GM23248 (cell line): ENCODE measurements at places on chromosomes 5 and 9. TPM values are rescaled to one million over a fixed set of nuclear protein-coding genes. Genes with fewer than 3 reads are reported as not detected.
A peak's percentile ranks its signal among the peaks of the same experiment; 100 is the strongest.

DNA sequence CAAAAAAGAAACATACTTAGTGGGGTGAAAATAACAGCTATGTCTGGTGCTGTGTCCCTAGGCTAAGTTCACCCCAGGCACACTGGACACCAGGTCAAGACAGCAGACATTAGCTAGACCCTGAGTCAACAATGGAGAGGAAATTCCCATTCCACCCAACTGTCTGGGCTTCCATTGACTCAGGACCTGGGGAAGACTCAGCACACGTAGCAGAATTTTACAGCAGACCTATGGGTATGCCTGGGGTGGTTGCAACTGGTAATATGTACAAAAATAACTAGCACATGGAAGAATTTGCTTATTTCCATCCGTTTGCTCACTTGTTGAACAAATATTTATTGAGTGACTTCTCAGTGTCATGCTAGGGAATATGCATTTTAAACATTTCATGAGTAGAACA lies 117.0 kb downstream of the GAS1 start:
- DNase-seq, result no peak

- no peak for DNase-seq
These were observed 86.5 kb upstream of the TLE4 start for GRCh38 chr9:79485258-79485657.

GRCh38 chr9:3909966-3910650 lies 384.3 kb upstream of the RFX3 start:
- no peak for DNase-seq

DNA sequence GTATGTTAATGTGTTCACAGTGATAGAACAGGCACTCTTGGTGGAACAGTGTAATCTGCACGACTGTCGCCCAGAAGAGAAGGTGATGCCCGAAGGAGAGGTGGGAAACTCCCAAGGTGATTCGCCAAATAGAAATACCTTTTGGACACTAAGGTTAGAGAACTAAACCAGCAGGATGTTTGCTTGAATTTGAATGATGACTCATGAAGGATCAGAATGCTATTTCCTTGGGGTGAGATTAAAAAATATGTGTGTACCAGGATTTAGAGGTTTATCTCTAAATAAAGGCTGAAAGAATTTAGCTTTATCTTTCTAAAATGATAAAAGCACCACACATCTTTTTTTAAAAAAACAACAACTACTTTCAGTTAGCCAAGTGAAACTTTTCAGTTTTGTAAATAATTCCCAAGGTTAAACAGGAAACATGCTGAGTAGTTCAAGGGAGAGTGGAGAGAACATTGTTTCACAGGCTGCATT lies 297.4 kb upstream of the TAS2R1 start:
- DNase-seq, result peak; percentile 39

DNA sequence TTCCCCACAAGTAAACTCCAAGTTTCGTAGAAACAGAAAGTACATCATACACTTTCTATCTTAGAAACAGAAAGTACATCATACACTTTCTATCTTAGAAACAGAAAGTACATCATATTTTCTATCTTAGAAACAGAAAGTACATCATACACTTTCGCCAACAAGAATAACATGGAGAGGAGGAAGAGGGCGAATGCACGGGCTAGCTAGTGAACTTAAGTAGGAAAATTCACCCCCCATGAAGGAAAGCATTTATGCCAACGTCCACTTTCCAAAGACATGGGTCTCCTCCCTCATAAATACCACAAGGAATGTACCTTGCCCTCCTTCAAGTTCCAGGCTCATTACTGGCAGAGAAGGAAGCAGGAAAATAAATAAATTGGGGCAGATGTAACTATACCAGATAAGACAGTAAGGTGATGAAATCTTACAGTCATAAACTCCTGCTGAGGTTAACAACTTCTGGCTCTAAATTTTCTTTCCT lies 64.7 kb downstream of the FRMD3 start:
- DNase-seq, result no peak

DNA sequence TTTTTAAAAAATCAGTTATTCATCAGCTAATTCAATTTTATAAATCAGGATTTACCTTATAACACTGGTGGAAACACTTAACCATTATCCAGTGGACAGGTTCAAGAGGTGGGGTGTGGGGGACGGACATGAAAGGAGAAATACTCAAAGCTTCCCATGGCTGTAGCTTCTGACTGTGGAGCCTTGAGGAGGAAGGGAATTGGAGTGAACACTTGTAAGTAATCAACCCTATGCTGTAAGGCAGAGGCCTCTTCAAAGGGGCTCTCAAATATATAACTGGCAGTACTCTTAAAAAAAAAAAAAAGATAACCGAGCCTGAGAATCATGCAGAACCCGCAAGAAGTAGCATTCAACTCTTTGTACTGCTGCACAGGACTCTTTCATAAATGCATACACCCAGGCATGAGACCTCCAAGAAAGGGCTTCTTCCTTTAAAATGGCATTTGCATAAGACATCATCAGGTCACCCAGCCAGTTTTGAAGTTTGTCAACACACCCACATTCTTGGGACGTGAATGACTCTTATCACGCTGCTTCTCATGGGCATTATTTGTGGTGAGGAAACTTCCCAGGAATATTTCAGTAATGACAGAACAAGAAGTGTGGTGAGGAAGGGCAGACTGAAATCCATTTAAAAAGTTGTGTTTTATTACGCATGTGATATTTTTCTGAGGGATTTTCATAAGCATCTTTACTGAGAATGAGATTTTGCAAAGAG lies 8.1 kb downstream of the OSMR start:
- peak; percentile 95 for DNase-seq

- DNase-seq, result peak; percentile 8
These were observed 401.2 kb downstream of the KIAA0825 start for GRCh38 chr5:94217216-94217615.

- DNase-seq, result no peak
These were observed 331.6 kb downstream of the ADGRV1 start for GRCh38 chr5:90890180-90890579.

DNA sequence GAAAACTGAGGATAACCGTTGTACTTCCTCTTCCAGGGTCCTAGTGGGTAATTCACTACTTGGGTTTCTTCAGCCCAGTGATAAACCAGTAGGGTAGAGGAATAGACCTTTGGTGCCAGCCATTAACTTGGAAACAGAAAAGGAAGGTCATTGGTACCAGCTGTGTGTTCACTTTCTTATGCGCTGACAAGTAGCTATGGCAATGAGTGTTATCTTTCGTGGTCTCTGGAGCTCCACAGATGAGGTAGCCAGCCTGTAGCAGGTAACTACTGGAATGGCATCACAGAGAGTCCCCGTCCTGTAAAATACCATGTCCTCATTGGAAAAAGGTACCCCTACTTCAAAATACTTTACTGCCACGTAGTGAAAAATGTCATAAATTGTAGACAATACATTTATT lies 2.3 kb downstream of the UHRF2 start:
- DNase-seq, result peak; percentile 15

- no peak for DNase-seq
These were observed 444.2 kb upstream of the RIOK2 start for GRCh38 chr5:97627272-97627671.

DNA sequence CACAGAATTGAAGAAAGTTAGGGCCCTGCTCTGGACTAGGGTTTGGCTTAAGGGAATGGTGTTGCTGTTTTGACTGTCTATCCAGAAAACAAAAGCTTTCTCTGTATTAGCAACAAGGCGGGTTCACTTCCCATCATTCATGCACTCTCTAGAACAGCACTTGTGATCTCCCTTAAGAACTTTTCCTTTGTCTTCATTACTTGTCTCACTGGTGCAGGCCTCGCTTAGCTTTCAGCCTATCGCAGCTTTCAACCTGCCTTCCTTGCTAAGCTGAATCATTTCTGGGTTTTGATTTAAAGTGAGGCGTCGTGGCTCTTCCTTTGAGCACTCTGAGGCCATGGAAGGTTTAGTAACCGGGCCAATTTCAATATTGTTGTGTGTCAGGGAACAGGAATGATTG lies 35.2 kb upstream of the LPCAT1 start:
- DNase-seq, result no peak

CNTNAP3 gene
- total RNA-seq, result not detected in 2 replicates

ZDHHC11 gene
- total RNA-seq, result 0.65 TPM in 1 of 2 replicates, not detected in the other

ANGPTL2 gene
- total RNA-seq, result 9.0 and 12.3 TPM in 2 replicates

IL31RA gene
- total RNA-seq, result 0.89 TPM in 1 of 2 replicates, not detected in the other

HEMGN gene
- total RNA-seq, result not detected in 2 replicates

SPINK7 gene
- total RNA-seq, result not detected in 2 replicates
